COLO829 (cell line): ENCODE measurements at places on chromosomes 12 and 14.

DNA sequence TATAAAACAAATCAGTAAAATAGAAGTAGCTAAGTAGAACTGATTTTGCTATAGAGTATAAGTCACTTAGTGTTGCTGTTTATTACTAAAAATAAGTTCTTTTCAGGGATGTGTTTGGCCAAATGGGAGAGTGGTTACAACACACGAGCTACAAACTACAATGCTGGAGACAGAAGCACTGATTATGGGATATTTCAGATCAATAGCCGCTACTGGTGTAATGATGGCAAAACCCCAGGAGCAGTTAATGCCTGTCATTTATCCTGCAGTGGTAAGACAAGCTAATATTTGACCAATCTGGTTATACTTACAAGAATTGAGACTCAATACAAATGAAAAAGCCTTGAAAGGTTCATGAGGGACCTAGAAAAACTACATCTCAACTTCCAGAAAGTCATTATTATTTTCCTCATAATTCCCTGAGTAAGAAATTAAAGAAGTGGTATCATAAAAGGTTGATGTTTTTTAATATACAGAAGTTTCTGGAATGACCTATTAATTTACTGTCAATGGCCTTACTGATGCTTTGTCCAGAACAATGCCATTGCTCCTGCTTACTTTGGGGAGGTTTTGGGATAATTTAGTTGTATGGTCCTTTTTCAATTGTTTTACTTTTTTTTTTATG lies 1.9 kb downstream of the LYZ start:
- DNase-seq = no peak

DNA sequence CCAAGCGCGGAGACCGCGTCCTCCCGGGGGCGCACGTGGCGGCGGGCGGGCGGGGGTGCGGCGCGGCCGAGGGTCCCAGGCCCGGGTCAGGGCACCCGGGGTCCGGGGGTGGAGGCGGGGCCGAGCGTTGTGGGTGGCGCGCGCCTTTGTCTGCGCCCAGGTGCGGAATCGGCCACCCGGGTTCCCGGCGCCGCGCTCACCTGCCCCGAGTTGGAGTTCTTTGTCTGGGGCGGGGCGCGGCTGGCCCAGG lies 50.1 kb downstream of the LRCOL1 start:
- DNase-seq = no peak

- no peak for DNase-seq
These were observed 59.0 kb upstream of the ANP32D start for GRCh38 chr12:48413388-48413787.

- no peak for DNase-seq
These were observed 1048.5 kb downstream of the GALC start for GRCh38 chr14:86944434-86944833.

DNA sequence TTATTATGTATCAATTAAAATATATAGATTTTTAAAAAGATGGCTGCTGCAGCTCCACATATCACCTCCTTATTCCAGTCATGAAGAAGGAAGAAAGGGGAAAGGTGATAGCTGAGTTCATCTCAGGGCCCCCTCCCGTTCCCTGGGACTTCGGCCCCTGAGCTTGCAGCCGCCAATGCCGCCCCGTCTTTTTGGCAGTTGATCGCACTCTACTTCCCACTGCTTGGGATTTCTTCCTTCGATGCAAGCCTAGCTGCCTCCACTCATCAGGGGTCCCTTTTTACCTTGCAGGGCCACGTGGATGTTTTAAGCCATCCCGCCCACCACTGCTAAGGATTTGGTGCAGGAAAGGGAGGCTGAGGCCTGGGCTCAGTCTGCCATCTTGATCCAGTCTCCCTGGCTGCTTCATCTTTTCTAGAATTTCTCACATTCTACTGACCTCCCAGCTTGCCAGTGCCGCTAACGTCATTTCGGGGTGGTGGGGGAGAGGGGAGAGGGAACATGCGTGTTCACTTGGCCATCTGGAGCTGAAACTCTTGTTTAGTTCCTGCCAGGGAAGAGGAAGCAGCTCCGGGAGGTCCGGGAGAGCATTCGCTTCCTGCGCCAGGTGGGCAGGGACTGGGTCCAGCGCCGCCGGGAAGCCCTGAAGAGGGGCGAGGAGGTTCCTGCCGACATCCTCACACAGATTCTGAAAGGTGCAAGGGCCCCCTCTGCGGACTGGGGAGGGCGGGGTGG lies 31.3 kb downstream of the CYP46A1 start:
- no peak for DNase-seq

DNA sequence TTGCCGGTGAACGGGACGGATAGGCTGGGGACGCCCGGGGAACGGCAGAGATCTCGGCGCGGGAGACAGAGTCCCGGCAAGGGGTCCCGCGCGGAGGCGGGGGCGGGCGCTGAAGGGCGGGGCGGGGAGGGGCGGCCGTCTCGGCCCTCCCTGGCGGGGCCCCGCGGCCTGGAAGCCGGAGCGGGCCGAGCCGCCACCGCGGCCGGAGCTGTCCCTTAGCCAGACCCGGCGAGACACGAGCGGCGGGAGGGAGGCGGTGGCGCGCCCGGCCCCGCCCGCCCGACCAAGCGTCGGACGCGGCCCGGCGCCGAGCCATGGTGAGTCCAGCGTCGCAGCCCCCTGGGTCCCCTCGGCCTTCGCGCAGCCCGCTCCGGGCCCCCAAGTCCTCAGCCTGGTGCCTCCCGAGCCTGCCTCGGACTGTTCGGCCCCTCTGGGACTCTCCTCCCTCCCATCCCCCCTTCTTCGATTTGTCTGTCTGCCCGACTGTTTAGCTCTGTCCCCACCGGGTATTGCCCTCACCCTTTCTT lies at the start of gene ARHGEF40:
ARHGEF40 (plus strand) TSS at position 222 of the 527 bp plus-strand sequence; CDS start at position 315, 93 bp downstream.
- DNase-seq = no peak

- no peak for DNase-seq
These were observed 161.1 kb upstream of the FOXN3 start for GRCh38 chr14:89578156-89578555.

DNA sequence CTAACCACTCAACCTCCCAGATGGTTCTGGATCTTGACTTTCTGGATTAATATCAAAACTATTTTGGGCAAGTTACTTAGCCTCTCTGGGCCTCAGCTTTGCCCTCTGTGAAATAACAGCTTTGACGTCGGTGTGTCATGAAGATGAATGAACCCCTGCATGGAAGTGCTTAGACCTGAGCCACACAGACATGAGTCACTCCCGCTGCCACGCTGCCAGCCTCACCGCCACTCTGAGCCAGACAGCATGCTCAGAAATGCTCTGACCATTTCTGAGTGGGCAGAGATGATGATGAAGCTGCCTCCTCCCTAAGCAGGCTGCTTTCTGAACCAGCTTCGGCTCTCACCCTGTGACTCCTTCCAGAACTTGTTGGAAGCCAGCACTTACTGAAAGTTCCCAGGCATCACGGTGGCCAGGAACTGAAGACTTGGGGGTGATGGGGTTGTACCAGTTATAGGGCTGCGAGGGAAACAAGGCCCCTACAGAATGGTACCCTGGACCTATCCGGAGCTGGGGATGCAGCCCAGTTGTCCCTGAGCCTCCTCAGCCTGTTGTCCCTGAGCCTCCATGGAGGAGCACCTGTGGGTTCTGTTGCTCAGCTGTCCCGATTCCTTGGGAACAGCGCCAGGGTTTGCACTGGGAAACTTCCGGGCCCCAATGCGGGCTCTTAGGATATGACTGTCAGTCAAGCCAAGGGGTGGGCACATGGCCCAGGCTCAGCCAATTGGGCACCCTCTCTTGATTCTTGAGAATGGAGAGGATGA lies 2.0 kb upstream of the CCDC197 start:
- peak; percentile 37 for DNase-seq

DNA sequence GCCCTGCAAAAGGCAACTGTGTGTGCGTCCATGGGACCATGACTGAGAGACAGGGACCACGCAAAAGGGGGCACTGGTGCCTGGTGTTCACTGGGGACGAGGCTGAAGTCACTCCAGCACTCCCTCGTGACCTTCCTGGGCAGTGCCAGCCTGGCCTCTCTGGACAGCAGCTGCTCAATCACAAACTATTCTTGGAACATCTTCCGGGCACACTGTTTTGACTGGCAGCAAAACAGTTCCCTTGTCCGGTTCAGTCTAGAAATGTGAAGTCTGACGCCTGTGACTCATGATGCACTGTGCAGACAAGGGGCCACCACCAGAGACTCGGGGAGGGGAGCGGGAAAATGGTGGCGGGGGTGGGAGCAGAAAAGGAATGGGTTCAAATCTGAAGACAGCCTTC lies 20.8 kb downstream of the SNRNP35 start:
- DNase-seq = peak; percentile 71
